Cerebellum (tissue), 4 donors: ENCODE measurements at places on chromosomes 4 and X. TPM values are rescaled to one million over a fixed set of nuclear protein-coding genes. Genes with fewer than 3 reads are reported as not detected.

The CAPN6 gene
- total RNA-seq: 0.54 TPM

The PFKFB1 gene
- 0.45 TPM for total RNA-seq

The F8A2 gene
- total RNA-seq: not detected

The CHM gene
- 49.4 TPM for total RNA-seq

The GPRASP3 gene
- 33.4 TPM for total RNA-seq

The GRIPAP1 gene
- total RNA-seq: 25.6 TPM

The CRMP1 gene
- total RNA-seq: 278 TPM

The SYN1 gene
- 9.8 TPM for total RNA-seq

The ASMT gene
- 0.45 TPM for total RNA-seq

The FAM9C gene
- not detected for total RNA-seq

The RGN gene
- total RNA-seq: 7.0 TPM

The ELOVL6 gene
- total RNA-seq: 35.3 TPM

The FRG2 gene
- not detected for total RNA-seq

The LRCH2 gene
- 31.0 TPM for total RNA-seq

The SSX1 gene
- not detected for total RNA-seq

The DKK2 gene
- 3.9 TPM for total RNA-seq

The FAM120C gene
- total RNA-seq: 12.0 TPM

The KDR gene
- total RNA-seq: 17.7 TPM

The AREG gene
- not detected for total RNA-seq

The SSX4B gene
- total RNA-seq: not detected

The QDPR gene
- 17.5 TPM for total RNA-seq

The PABPC1L2A gene
- 0.91 TPM for total RNA-seq

The FATE1 gene
- not detected for total RNA-seq

The ALAS2 gene
- 25.7 TPM for total RNA-seq

The MYOZ2 gene
- total RNA-seq: not detected

The AMTN gene
- not detected for total RNA-seq

The CTBP1 gene
- 163 TPM for total RNA-seq

The RUFY3 gene
- 306 TPM for total RNA-seq

The VCX3A gene
- not detected for total RNA-seq

The UGT2B10 gene
- total RNA-seq: not detected

The FOXR2 gene
- not detected for total RNA-seq

The BST1 gene
- 1.2 TPM for total RNA-seq

The GLUD2 gene
- total RNA-seq: 5.6 TPM

The RNF150 gene
- total RNA-seq: 32.2 TPM

The NLGN3 gene
- 21.4 TPM for total RNA-seq

The FREM3 gene
- total RNA-seq: 6.5 TPM

The GIMD1 gene
- not detected for total RNA-seq

The SLC25A43 gene
- 3.6 TPM for total RNA-seq
